ENCODE measurements at places on chromosomes 5 and 9. TPM values are rescaled to one million over a fixed set of nuclear protein-coding genes. Genes with fewer than 3 reads are reported as not detected.

DNA sequence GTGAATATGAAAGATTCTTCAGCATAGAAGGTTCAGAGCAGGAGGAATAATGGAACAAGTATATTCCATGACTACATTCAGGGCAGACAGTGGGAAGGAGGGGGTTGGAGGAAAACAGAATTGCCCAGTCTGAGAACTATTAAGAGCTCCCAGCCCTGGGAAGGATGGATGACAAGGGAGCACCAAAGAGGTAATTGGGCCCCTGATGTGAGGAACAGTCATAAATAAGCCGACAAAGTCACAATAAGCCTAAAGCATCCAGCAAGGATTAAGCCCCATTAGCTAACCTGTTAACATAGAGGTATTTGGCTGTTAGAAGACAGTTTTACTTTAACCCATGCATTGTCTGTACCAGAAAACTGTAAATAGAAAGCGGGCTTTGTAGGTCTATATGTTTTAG lies 348.7 kb upstream of the SEMA6A start:
- DNase-seq, result no peak

GRCh38 chr9:75712700-75713099 lies 177.8 kb upstream of the PCSK5 start:
- DNase-seq, result no peak

DNA sequence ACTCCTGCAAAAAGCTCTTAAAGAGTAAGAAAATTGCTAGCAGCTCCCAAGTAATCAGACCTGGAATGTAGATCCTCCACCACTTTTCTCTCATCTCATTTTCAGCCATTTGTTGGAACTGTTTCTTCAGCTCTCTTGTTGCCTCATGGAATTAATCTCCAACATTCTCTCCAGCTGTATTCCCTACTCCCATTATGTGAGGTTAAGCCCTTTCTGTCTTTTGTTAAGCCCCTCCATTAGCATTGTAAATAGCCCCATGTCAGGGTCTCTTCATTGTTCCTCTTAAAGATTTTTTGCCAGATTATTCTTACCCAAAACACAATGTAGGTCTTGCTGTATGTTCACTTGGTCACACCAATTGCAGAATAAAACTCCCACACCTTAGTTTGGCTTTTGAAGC lies 119.8 kb downstream of the PLPPR1 start:
- no peak for DNase-seq

DNA sequence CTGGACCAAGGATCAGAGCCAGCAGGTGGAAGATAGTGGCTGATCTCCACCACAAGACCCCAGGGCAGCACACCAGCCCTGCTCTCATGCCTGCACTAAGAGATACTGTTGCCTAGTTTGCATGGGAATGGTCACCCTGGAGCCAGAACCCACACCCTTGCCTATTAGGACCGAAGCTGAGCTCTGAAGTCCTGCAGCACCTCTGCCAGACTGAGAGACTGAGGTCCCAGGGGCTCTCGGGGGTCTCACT lies 11.3 kb downstream of the ACSL6 start:
- DNase-seq, result no peak

DNA sequence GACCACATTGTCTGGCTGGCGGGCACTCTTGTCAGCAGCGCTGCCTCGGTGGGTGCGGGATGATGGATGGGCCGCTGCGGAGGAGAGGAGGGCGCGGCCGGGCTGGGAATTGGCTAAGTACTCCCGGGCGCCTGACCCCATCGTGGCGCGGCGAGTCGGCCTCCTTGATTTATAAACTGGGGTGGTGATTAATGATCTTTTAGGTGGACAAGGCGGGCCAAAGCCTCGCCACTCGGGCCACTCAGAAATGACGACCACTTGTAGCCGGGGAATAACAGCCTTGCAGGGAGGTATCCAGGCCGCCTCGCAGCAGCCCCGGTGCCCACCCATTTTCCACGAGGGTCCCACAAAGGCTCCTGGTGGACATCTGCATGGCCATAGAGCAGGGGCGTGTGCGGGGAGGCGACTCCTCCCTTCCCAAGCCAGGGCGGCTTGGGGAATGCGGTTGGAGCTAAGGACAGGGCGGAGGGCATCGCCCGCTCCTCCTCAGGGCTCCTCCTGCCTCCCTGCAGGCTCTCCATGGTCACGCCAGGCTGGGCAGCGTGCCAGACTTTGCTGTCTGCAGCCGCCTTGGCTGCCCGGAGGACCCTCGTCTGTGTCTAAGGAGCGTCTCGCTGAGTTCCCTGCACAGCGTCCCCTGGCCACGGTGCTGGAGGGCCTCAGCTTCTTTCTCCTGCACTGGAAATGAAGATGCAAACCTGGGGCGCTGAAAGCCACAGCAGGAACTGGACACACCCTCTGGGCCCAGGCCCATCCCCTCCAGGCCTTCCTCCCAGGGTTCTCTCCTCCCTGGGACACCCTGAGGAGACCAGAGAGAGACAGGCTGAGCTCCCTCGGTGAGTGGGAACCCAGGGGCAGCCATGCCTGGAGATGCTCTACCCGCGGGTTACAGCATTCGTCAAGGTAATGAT lies 287.4 kb upstream of the IRX4 start:
- DNase-seq, result no peak

GRCh38 chr5:142110046-142110531 lies 1.5 kb downstream of the NDFIP1 start:
- peak; percentile 22 for DNase-seq

DNA sequence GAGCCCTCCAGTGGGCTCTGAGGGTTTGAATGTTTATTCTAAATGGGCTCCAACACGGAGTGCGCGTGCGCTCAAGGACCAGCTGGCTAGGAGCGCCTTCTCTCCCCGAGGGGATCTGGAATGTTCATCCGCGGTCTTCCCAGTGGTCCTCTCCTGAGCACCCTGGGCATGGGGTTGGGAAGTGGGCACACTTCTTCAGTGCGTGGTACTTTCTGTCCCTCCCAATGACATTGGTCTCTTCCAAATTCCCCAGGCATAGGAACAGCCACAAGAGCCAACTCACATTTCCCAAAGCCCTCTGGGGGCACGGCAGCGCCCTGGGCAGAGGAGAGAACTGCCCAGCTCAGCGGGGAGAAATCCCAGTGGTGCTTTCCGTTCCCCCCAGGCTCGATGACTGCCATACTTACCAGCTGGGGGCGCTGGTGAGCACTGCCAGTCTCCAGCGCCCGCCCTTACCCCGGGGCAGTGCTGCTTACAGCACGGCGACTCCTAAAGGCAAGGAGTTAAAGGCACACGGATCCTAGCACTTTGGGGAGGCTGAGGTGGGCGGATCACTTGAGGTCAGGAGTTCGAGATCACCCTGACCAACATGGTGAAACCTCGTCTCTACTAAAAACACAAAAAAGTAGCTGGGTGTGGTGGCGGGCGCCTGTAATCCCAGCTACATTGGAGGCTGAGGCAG lies 29.9 kb upstream of the OBP2B start:
- peak; percentile 82 for DNase-seq

- no peak for DNase-seq
Measured at GRCh38 chr5:56656846-56657726, 158.3 kb upstream of the MAP3K1 start.

GRCh38 chr9:34997379-34997781 lies 7.8 kb downstream of the DNAJB5 start:
- DNase-seq, result no peak

DNA sequence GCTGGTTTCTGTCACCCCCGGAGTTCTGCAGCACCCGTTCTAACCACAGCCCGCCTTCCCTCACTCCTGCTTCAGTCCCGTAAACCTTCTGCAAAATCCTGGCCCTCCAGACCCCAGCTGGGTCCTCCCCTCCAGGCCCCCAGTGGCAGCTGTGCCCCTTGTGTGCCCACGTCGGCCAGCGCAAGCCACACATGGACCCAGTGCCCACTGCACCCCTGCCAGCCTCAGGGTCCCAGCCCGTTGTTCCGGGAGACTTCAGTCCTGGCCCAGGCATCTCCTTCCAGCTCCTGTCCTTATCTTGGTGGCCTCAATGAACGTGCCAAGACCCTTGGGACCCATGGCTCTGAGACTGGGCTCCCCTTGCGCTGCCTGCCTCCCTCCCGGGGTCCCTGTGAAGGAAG lies 43.2 kb downstream of the EXD3 start:
- no peak for DNase-seq

GRCh38 chr5:11040345-11040744 lies 279.3 kb upstream of the DAP start:
- DNase-seq, result no peak

DNA sequence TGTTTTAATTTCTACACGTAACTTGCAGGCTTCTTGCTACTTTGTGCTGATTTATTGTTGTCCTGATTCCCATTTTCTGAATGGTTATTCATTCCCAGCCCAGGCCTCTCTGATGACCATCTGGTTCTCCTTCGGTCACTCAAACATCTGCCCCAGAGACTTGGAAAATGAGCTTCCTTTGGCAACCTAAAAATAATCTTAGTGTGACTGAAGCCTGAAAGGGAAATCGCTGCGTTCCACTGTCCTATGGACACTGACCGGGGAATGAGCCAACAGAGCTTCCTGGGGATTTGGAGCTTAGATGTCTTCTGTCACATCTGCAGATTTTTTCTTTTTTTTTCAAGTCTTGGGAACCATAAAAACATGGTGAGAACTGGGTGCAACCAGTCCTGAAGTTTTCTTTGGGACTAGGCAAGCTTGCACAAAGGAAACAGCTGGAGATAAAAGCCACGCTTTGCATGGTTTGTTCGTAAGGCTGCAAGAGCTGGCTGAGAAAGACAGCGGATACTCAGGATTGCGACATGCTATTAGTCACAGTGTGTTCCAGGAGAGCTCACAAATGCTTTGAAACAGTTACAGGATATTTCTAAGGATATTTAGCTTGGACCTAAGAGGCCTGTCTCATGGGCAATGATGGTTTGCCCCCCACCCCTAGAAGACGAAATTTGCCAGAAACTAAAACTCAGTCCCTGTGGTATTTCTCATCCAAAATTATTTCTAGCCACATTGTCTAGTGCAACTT lies 146.2 kb downstream of the GOLPH3 start:
- DNase-seq, result peak; percentile 33

Gene GGTA1
- 2.3 TPM for total RNA-seq

Gene FYB1
- total RNA-seq, result 2.9 TPM

Gene FOXD4
- total RNA-seq, result not detected

Gene ALDH1A1
- total RNA-seq, result 184 TPM

Gene WDR38
- 0.78 TPM for total RNA-seq

Gene BRINP1
- total RNA-seq, result not detected

Gene CTNND2
- 82.4 TPM for total RNA-seq

Gene BTNL8
- not detected for total RNA-seq

Gene C1QTNF2
- not detected for total RNA-seq

Gene PKD2L2
- total RNA-seq, result not detected

Gene IL13
- not detected for total RNA-seq

Gene ABO
- 9.2 TPM for total RNA-seq

Data from body of pancreas (tissue), 4 donors.